ENCODE measurements at places on chromosomes 4 and X.

DNA sequence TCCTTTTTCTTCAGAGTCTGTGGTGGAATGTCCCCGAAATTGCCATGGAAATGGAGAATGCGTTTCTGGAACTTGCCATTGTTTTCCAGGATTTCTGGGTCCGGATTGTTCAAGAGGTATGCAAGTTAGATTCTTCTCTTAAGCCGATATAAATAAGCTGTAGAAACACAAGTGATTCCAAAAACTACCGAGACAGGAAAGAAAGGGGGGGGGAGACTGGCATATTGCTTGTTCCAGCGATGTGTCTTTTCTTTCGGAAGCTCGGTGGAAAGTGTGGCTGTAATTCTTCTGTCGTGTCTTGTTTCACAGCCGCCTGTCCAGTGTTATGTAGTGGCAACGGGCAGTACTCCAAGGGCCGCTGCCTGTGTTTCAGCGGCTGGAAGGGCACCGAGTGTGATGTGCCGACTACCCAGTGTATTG lies 236.9 kb downstream of the DCTD start:
- no peak for DNase-seq

DNA sequence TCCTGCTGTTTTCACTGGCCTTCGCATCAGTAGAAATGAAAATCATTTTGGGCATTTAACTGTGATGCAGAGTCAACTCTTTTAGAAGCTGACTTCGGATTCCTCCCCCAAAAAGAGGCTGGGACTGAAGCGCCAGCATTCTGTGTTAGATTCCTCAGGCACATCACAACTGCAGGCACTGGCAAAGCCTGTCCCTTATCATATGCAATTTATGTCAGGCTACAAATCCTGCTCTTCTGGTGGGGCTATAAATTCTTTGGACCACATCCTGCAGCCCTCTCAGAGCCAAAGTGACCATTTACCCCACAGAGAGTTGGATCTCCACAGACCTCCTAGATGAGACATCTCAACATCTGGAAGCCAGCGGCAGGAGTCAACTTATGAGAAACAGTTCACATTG lies 138.4 kb downstream of the CBR4 start:
- no peak for DNase-seq

GRCh38 chrX:134636851-134637250 lies 21.4 kb downstream of the PLAC1 start:
- no peak for DNase-seq

GRCh38 chr4:54548831-54549460 lies 108.8 kb upstream of the KIT start:
- DNase-seq: no peak

- no peak for DNase-seq
Measured at GRCh38 chr4:4985844-4986243, 33.4 kb downstream of the CYTL1 start.

GRCh38 chr4:54400188-54400587 lies 171.1 kb downstream of the PDGFRA start:
- DNase-seq: no peak

DNA sequence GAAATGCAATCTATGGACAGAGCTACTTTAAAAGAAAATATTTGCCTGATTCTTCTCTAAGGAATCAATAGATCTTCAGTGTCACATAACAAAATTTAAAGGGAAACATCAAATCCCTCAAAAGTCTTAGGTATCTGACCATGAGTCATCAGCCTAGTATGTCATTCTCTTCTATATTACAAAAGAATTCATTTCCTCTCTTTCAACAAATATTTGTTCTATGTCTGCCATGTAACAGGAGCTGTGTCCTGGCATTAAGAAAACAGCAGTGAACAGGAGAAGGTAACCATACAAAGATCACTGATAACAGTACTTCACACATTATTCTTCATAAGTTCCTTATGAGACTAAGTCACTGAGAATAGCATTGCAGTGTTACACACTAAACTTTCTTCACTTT lies 243.6 kb upstream of the DKK2 start:
- DNase-seq: no peak

DNA sequence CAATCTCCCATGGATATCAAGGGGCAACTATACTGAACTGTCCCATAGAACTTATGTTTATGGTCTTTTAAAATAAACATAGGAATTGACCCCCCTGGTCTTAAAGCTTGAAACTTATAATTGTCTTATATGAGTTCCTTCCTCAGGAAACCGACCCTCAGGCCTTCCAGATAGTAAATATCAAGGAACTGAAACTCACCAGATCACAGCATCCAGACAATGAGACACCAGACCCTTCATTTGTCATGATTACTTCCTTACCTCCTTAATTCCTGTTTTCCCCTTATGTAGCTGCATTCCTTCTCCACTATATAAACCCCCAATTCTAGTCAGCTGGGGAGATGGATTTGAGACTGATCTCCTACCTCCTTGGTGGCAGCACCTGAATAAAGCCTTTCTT lies 94.8 kb upstream of the GRPR start:
- DNase-seq: no peak

- DNase-seq: no peak
Measured at GRCh38 chr4:89739311-89739988, 97.5 kb downstream of the SNCA start.

GRCh38 chr4:80086296-80086695 lies 13.3 kb upstream of the ANTXR2 start:
- DNase-seq: no peak

GRCh38 chr4:144955104-144955503 lies 142.9 kb downstream of the ANAPC10 start:
- DNase-seq: no peak

GRCh38 chr4:38173935-38174518 lies 213.8 kb downstream of the PTTG2 start:
- no peak for DNase-seq

DNA sequence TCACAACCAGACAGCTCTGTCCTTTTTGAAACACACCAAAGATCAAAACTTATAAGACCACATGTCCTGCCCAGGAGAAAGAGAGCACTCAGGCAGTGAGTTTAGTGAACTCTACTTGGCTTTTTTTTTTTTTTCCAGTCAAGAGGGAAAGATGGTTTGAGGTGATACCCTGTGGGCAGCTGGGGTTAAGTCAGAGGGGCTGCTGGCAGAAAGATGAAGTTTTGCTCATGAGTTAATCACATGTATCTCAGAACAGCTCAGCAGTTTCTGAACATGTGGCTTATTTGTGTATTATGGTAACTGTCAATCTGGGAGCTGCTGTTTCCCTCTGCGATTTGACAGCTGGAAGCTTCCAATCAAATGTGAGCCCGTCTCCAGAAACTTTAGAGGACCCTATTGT lies 56.4 kb upstream of the MAP3K15 start:
- no peak for DNase-seq

GRCh38 chrX:13277539-13277938 lies 42.3 kb downstream of the ATXN3L start:
- no peak for DNase-seq

GRCh38 chr4:103091601-103092223 lies 7.9 kb downstream of the BDH2 start:
- DNase-seq: no peak

DNA sequence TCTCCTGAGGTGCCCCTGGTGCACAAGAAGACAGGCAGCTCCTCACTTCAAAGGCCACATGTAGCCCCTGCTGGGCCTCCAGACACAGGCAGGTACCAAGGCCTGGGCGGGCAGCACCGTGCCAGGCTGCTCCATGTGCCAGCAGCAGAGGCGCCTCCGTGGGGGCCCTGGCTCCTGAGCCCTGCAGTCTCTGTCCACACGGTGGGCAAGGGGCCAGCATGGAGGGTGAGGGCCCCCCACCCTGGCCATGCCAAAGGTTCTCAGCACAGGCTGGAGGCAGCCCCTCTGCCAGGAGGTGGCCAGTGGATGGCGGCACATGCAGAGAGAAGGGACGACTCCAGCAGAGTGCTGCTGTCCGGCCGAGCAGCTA lies 72.6 kb downstream of the FAM53A start:
- DNase-seq: no peak

- DNase-seq: no peak
Measured at GRCh38 chr4:71209161-71209560, 129.7 kb upstream of the SLC4A4 start.

DNA sequence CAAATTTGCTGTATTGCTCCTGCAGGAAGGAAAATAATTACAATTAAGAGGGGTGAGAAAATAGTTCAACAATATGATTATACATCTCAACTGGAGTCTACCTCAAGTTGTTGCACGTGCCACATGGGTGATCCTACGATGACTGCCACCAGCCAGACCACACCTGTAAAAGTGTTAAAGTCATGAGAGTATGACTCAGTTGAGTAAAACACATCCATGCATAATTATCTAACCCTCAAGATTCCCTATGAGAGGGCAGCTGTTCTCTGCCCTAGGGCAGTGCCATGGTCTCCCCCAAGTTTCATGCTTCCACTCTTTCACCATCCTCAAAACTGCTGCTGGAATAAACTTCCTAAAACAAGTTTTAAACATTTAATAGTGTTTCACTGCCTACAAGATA lies 44.1 kb downstream of the QRFPR start:
- no peak for DNase-seq

DNA sequence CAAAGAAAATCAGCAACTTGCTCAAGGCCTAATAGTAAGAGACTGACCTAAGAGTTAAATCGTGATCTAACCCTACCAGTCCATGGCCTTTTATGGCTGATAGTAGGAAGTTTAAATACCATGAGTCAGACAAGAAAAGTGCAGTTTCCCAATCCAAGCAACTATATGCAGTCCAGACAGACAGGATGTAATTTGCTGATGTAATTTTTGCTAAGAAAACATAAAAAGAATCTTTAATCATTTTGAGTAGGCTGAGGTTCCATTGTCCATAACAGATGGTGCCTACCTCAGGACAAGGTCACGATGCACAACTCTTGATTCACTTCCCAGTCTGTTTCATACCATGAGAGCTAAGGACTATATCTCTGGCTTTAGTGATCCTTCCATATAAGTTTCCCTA lies 317.5 kb upstream of the GRIA3 start:
- no peak for DNase-seq

DNA sequence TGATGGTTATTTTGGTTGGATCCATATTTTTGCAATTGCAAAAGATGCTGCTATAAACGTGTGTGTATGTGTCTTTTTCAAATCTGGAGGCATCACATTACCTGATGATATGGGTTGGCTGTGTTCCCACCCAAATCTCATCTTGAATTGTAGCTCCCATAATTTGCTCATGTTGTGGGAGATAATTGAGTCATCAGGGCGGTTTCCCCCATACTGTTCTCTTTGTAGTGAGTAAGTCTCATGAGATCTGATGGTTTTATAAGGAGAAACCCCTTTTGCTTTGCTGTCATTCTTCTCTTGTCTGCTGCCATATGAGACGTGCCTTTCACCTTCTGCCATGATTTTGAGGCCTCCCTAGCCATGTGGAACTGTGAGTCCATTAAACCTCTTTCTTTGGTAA lies 33.4 kb downstream of the APOOL start:
- DNase-seq: no peak

DNA sequence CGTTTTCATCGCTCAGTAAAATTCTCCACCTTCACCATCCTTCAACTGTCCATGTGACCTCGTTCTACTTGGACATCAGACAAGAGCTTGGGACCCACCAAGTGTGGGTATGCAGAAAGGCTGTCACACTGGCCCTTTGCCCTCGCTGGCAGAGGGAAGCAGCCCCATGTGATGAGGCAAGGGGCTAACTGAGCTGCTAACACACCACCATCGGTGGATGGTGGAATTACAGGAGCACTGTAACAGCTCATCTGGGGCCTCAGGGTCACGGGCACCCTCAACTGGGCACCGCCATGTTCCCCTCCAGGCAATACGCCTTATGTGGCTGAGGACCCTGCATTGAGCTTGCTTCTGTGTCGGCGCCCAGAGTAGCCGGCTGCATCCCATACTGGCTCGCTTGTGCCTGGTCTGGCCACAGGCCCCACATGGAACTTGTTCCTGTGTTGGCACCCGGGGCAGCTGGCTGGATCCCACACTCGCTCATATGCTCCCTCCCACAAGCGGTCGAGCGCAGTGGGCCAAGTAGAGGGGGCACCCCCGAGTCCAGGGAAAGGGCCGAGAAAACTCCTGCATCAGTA lies 109.5 kb downstream of the TAB3 start:
- no peak for DNase-seq

- DNase-seq: no peak
Measured at GRCh38 chr4:47271291-47271690, 192.2 kb downstream of the COMMD8 start.

DNA sequence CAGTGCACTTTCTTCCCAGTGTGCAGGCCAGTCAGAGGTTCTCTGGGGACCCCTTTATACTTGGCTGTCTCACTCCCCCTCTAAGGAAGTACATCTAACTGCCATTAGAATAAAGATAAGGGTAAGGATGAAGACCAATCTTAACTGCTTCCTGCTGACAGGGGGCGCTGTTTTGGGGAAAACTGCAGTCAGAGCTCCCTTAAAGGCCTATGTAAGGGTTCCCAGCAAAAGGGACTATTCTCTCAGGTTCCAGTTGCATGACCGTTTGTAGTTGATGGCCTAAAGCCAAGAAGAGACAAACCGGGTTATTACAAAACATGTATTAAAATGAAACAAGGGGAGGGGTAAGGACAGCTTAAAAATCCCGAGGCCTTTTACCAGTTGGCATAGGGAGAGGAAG lies 115.6 kb upstream of the SPIN4 start:
- no peak for DNase-seq

GRCh38 chrX:137430301-137430700 lies 135.6 kb upstream of the ZIC3 start:
- DNase-seq: no peak

DNA sequence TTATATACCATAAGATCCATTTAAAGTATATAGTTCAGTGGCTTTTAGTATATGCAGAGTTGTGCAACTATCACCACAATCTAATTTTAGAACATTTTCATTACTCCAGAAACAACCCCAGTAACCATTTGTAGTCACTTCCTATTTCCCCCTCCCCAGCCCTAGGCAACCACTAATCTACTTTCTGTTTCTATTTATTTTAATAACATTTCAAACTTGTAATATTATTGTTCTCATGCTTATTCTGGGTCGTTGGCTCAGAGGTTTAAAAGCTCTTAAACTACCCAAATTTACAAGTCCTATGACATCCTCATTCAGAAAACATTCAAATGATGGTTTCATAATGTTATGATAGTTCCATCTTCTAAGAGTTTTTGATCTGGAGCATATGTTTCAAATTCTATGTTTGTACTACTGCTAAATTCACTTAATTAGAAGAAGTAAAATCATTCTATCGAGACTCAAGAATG lies 18.4 kb downstream of the XIAP start:
- DNase-seq: no peak

- DNase-seq: peak; percentile 4
Measured at GRCh38 chrX:43655151-43656004, 721 bp upstream of the MAOA start.
